ENCODE measurements at places on chromosomes 1 and 21.

GRCh38 chr1:94322696-94323095 is 85.3 kb upstream of the ARHGAP29 start:
- DNase-seq, result peak; percentile 58

GRCh38 chr1:19515201-19515600 is 29.9 kb upstream of the CAPZB start:
- DNase-seq, result no peak

DNA sequence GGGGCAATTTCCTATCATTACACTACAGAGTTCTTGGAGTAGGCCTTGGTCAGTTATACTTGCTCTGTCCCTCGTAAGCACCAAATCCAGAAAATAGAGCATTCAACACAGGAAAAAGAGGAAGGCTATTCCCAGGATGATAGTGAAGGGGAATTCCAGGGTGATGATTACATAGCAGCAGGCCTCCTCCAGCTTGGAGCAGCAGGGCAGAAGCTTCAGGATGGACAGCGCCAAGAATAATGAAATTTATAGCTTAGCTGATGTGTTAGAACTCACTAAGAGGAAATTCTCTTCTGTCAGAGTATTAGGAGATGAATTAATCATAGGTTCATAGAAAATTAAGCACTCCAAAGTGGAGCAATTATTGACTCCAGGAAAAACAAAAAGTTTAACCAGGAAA is 10.8 kb upstream of the SMAP2 start:
- no peak for DNase-seq

- DNase-seq, result no peak
These were observed 1109.8 kb upstream of the B3GALT2 start for GRCh38 chr1:194296201-194296600.
